ENCODE measurements at places on chromosomes 2 and 18.

DNA sequence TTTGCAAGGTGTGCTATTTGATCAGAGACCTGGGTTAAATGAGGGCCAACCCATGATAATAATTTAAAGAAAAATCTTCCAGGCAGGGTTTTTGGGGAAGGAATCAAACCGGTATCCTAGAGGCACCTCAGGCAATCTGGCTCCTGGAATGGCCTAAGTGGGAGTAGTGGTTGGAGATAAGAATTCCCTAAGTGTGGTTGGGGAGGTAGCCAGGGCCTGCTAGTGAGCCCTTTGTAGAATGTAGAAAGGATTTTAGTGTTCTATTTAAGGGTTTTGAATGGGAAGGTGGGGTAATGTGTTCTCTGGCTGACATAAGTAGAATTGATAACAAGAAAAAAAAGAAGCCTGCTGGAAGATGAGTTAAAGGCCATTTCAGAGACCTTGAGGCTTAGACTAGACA lies 422.2 kb downstream of the XIRP2 start:
- no peak for DNase-seq

GRCh38 chr2:230012267-230012884 lies 56.3 kb downstream of the SLC16A14 start:
- DNase-seq = no peak

DNA sequence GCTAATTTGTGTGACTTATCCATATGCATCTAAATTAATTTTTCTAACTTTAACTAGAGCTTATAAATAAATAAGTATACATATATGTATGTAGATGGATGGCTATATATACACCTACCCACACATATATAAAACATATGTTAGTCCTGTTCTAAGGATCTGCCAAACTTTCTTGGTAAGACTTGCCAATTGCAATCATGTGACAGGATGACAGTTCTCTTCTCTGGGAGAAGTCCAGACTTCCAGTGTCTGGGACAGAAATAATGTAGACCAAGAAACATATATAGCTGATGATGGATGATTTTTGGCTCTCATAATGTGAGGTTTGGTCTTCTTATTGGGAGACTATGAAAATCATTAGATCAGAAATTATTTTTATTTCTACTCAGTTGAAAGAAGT lies 30.6 kb upstream of the NR4A2 start:
- no peak for DNase-seq

GRCh38 chr2:116809109-116809508 lies 1005.4 kb upstream of the DDX18 start:
- no peak for DNase-seq

DNA sequence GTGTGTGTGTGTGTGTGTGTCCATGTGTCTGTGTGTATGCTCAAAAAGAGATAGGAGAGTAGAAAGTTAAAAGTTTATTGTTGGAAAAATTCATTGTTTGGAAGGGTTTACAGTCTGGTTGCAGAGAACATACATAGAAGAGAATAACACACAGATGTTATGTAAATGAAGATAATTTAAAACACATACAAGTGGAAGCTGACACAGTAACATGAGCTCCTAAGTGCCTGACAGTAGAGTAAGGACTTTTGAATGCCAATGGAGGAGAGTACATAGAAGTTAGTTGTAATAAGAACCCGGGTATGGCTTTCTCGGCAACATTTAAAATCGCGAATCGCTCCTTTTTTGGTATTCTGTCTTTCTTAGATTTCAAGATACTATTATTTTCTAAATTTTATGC lies 137.0 kb upstream of the FANCL start:
- no peak for DNase-seq

GRCh38 chr2:98706591-98706990 lies 24.3 kb downstream of the MGAT4A start:
- no peak for DNase-seq

DNA sequence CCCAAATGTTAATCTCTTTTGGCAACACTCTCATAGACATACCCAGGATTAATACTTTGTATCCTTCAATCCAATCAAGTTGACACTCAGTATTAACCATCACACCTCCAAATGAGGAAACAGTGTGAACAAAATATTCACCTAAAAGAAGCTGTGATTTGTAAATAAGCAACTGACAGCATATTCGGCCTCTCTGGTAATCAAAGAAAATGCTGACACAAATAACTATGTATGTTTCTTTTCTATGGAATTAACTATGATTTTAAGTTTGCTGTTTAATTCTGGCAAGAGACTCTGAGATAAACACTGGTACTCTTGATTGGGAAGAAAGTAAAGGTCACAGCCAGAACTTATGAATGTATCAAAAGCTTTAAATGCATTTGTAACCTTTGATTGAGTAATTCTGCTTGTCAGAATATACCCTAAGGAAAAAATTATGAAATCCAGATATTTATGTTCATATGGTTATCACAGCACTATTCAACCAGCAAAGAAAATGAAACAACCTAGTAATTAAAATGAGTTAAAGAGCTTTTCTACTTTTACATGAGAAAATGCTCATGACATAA lies 3.6 kb upstream of the GYPC start:
- no peak for DNase-seq

DNA sequence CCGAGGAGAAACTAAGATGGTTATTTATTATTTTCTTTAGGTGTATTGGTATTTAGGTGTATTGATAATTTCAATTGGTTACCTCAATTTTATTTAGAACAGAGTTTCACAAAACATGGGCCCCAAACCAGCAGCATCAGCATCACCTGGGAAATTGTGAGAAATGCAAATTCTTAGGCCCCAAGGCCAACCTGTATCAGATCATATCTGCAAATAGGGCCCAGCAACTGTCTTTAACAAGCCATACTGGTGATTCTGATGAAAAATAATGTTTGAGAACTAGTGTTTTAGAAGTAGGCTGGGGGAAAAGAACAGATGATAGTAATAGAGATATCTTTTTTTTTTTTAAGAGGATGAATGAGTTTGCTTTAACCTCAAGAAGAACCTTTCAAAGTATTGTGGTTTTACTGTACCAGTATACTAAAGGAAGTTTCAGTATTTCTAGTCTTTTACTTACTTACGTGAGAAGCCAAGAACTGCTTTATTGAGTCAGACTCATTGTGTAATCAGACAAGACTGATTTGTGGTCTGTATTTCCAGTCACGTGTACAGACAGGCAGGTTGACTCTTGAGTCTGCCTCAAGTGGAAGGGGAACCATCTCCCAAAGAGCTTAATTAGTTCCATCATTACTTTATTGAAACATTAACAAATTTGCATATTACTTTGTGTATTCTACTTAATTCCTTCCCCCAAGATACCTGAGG lies 60.4 kb upstream of the GAREM1 start:
- DNase-seq = no peak

GRCh38 chr2:70069049-70069448 lies 18.2 kb upstream of the PCBP1 start:
- no peak for DNase-seq
